ENCODE measurements at places on chromosomes 11 and 22.
A peak's percentile ranks its signal among the peaks of the same experiment; 100 is the strongest.

- no peak for DNase-seq
Measured at GRCh38 chr22:17606496-17606895, 22.1 kb downstream of the ATP6V1E1 start.

DNA sequence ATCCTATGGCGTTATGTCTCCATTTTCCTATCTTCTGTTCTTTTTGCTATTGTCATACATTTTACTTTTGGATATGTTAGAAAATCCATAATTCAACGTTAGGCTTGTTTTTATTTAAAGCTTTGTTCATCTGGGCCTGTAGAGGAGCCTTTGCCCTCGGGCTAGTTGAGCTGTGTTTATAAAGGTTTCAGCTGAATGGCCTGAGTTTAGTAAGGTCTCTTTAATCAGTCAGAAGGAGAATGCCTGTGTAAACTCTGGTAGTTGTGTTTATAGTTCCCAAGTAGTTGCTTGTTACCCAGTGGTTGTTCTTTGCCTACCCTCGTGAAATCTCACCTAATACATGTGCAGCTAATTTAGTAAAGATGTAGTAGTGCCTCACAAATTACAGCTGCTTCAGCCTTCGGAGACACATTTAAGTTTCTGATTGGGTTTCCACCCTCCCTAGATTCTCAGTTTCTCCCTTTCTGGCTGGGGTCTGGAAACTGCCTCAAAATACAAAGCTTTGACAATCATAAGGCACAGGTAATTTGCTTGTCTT lies 33.1 kb downstream of the MTMR3 start:
- no peak for DNase-seq

- no peak for DNase-seq
Measured at GRCh38 chr11:94757037-94757735, 11.0 kb upstream of the AMOTL1 start.

DNA sequence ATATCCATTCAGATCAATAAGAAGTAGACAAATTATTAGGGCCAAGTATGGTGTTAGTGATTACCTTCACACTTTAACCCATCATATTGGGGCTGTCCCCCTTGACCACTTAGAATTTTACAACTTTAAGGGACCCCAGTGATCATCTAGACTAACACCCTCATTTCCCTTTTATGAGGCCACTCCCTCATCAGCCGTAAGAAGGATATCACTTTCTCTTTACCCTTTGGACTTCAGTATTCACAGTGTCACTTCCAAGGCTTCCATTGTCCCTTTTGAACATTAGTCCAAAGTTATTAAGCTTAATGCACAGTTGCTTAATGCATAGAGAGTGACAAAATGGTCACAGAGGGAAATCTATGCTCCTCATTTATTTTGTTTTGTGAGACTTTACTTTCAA lies 172.4 kb upstream of the MPPED2 start:
- no peak for DNase-seq

DNA sequence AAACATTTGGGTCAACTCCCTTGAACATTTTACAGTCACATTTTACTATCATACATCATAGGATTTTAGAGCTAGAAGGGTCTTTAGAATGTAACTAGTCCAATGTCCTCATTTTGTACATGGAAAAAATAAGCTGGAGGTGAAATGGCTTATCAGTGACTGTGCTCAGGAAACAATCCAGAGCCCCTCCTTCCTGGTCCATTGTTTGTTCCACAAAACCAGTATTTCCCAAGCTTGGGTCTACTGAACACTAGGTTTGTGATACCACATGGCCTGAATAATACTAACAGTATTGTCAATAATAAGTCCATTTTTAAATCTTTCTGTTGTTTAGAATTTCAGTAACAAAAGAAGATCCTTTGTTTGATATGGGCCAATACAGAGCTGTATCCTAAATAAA lies 27.1 kb downstream of the PDGFD start:
- no peak for DNase-seq

- no peak for DNase-seq
Measured at GRCh38 chr11:111663820-111664219, 61.6 kb downstream of the SIK2 start.

DNA sequence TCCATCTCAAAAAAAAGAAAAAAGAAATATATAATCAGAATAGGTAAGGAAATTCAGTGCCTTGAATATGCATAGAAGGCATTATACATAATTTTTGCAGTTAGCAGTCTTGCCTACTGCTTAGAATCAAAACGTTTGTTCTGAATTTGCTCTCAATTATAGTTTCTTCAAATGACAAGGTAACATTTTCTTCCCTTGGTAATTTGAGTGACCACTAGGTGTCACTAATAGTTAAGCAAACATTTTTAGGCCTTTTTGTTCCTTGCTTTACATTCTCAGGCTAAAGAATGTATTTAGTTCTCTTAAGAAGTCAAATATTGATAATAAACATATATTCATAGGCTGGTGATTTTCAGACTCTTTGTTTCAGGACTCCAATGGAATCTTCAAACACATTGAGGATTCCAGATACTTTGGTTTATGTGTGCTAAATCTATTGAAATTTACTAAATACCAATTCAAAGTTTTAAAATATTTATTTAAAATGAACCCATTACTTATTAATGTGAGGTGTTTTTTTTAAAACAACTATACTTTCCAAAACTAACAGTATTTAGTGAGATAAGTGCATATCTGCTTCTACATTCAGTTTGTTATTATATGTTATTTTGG lies 55.0 kb upstream of the DEPDC7 start:
- no peak for DNase-seq

DNA sequence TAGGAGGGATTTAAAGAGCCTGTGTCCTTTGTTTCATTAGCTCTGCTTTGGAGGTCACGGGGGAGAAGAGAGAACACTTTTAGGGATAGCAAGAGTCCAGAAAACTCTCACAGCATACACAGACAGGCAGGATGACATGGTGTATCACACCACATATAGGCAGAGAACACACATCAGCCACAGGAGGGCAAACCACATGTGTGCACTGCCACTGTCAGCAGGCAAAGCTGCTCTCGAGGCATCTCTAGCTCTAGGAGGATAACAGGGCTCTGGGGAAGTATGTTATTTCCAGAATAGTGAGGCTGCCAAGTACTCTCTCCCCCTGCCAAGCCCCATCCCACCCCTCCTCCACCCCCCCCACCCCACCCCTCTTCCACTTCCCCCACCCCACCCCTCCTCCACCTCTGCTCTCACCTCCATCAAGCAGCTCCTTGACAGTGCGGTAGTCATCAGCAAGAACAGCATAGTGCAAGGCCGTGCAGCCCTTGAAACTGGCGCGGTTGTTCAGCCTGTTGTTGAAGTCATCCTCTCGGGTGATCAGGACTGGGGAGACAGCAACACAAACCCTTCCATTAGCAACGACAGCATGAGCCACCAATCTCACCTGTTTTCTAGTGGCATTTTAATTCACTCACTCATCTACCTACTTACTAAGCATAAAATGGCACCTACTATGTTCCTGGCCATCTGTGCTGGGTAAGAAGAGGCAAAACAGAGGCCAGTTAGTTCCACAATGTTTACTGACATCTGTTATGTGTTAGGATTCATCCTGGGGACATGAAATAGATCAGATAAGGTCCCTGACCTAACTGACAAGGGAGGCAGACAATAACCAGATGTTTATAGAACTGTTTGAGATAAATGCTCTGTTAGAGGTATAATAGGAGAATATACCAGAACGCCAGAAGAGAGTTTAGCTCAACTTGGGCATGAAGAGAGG lies 75.6 kb downstream of the CLPB start:
- DNase-seq: no peak

- peak; percentile 86 for DNase-seq
Measured at GRCh38 chr11:113305440-113306336, 8.7 kb upstream of the TTC12 start.

GRCh38 chr11:128942817-128943427 lies at the start of gene TP53AIP1:
TP53AIP1 (minus strand) TSS chr11:128942871; CDS start chr11:128937818, 5,053 bp downstream.
- no peak for DNase-seq

- DNase-seq: no peak
Measured at GRCh38 chr11:110890995-110891394, 178.8 kb upstream of the ARHGAP20 start.

DNA sequence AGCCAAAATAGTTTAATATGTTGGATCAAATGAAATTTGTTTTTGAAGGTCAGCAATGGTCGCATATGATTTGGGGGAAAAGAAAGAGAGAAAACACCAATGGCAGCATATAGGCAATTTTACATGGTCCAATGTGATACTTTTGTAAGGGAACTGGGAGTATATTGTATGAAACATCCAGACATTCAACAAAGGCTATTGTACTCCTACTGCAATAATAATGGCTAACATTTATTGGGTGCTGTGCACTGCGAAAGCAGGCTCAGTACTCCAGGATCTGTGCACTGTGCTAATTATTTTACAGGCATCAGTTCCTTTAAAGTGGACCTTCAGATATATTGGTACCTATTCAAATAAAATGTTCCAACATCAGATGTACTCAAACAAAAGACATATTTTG lies 5.9 kb upstream of the OR10V1 start:
- no peak for DNase-seq

DNA sequence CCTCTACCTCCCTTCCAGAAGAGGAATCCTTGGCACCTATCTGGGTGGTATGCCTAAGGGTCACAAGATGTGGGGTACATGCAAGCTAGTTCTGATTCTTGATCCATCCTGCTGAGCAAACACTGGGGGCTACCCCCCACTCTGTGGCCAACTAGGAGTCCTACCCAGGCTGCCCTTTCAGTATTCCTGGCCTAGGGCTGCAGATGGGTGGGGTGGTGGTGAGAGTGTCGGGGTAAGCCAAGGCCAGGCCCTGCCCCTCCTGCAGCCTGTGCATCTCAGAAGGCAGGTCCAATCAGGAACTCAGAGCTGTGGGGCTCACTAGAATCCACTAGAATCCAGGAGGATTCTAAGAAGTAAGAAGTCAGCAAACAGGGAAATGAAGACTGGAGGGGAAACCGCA lies 10.9 kb downstream of the SSH3 start:
- DNase-seq: no peak

DNA sequence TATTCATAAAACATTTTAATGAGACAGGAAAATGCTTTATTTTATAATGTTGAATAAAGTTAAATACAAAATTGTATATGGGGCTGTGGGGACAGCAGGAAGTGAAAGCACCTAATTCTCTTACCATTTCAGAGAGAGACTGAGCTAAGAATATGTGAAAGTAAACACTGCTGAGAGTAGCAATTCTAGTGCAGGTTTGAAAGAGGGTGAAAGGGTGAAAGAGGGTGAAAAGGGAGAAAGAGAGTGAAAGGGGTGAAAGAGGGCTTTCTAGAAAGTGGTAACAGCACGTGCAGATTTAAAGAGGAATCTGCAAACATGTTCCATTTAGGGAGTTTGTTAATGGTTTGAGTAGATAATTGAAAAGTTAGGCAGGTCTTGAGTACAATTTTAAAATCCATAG lies 652.0 kb upstream of the CCDC90B start:
- no peak for DNase-seq

- DNase-seq: peak; percentile 42
Measured at GRCh38 chr11:19679952-19680828, 32.4 kb upstream of the NAV2 start.

- no peak for DNase-seq
Measured at GRCh38 chr11:96203567-96204365, 139.2 kb downstream of the MAML2 start.

DNA sequence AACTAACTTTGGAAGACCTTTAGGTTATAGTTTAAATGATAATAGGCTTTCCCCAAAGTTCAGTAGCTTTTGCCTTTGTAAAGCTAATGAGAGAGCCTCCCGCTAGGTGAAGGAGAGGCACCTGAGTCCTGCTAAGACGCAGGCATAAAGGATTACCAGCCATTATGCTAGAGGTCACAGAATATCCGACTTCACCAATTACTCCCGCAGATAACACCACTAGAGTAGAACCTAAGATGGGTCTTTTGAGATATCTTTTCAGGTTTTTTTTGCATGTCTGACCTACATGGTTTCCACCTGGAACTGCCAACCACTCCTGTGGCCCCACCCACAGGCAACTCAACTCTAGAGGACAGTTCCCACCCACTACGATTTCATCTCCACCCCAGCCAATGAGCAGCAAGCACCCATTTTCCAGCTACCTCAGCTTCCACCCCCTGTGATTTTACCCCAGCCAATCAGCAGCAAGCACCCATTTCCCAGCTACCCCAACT lies 314.3 kb downstream of the BRD1 start:
- no peak for DNase-seq

DNA sequence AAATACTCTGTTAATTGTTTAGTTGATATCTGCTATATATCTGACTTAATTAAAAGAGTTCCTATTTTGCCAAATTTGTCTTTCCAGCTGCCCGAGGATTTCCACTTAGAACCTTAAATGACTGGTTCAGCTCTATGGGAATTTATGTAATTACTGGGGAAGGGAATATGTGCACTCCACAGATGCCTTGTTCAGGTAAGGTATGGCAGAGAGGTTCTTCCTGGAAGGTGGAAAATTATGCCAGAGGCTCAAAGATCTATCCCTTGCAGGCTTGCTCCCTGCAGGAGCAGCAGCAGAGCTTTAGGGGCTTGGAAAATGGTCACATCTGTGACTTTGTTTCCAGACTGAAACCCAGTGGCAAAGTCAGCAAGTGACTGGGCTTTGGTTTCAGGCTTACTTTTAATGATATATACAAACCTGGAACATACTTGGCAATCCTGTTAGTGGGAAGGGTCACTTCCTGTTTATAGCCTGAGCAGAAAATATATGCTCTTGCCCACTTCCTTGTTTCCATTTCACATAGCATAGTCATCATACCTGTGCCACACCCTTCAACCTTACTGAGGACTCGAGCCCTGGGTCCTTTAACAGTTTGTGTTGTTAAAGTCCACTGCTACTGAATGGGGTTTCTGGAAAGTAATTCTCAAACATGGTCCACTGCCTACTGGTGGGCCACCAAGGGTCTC lies 23.7 kb downstream of the WBP2NL start:
- DNase-seq: no peak

DNA sequence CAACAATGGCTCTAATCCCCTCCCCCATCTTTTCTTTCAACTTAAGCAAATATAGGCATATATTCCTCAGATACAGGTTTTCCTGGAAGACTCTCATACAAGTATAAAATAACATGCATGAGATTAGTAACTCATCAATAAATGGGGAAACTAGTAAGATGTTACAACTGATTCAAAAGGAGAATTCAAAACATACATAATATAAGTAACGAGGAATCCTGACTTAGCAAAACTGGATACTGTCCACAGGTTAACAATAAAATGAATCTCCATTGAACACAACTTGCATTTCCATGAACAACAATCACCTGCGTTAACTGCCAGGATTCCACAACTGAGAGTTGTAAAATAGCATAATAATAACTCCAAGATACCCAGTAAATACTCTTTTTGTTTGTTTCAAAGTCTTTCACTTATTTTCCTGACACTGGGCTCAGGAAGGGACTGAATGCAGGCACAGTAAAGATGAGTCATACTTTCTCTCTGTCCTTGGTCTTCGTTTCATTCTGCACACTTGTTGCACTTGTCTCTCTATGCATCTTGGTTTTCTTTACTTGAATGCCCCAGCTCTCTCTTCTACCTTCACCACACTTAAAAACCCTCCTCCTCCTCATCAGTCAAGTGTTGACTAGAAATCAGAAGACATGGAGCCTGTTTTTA lies 8.1 kb downstream of the APIP start:
- no peak for DNase-seq

Data from head of caudate nucleus (tissue), 42 donors.